Osteoblast (primary cell): ENCODE measurements at places on chromosomes 2 and 18. TPM values are rescaled to one million over a fixed set of nuclear protein-coding genes. Genes with fewer than 3 reads are reported as not detected.

The TTC32 gene
- 10.3 and 14.8 TPM in 2 replicates for total RNA-seq

The ADAM23 gene
- under 0.01 and 0.29 TPM in 2 replicates for total RNA-seq

The MAL gene
- total RNA-seq, result not detected in 2 replicates

The MALL gene
- total RNA-seq, result 4.4 and 5.1 TPM in 2 replicates
